Activated T-helper 17 cell treated with anti-CD3 and anti-CD28 coated beads, Interleukin-2, amount 50 U/mL, for 72 hours (primary cell): ENCODE measurements at places on chromosomes 16 and 17. TPM values are rescaled to one million over a fixed set of nuclear protein-coding genes. Genes with fewer than 3 reads are reported as not detected.

GRCh38 chr16:81945665-81946064 is 65.6 kb downstream of the SDR42E1 start:
- ATAC-seq, result no peak

- no peak for ATAC-seq
Observed at GRCh38 chr17:82732118-82732743, 3.2 kb upstream of the FN3K start.

- no peak for ATAC-seq
Observed at GRCh38 chr17:62180772-62181171, 115.7 kb upstream of the MED13 start.

GRCh38 chr16:19860166-19861041 is 24.2 kb downstream of the GPRC5B start:
- no peak for ATAC-seq

GRCh38 chr17:37478187-37478586 is 11.5 kb upstream of the DUSP14 start:
- ATAC-seq, result no peak

DNA sequence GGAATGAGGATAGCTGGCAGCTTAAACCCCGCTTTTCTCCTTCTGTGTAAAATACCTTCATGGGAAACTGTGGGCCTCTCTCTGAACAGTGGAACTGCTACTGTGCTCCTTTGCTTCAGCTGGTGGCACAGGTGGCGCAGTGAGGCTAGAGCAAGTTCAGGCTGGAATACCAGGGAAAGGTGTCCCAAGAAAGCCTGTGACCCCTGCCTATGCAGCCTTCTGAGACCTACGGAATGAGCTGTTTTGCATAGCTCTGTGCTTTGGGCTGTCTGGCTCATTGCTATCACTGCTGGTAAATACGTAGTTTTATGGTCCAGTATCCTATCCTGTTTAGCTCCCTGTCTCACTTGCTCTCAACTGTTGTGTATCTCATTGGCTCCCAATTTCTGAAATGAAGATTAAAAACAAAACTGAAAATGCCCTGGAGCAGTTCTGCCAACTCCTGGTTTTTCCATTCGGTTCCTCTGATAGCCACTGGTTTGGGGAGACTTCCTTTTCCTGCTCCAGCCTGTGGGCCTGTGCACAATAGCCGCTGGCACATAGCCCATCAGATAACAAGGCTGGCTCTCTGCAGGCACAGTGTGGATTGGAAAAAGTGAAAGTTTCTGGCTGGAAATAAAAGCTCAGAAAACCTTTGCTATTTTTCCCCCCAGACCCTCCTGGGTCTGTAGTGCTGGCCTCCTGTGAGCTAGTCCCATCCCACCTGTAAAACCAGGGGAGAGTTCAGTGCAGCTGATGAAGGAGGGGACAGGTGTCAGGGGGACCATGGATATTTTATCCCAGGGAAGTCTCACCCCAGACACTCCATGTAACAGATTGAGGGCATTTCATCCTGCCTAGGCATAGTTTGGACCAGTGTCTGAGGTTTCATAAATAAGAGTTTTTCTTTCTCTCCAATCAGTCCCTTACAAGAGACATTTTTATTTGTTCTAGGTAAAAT is 24.0 kb downstream of the LIMD2 start:
- ATAC-seq, result no peak

GRCh38 chr16:56514845-56515244 is 5.0 kb downstream of the BBS2 start:
- ATAC-seq, result no peak

DNA sequence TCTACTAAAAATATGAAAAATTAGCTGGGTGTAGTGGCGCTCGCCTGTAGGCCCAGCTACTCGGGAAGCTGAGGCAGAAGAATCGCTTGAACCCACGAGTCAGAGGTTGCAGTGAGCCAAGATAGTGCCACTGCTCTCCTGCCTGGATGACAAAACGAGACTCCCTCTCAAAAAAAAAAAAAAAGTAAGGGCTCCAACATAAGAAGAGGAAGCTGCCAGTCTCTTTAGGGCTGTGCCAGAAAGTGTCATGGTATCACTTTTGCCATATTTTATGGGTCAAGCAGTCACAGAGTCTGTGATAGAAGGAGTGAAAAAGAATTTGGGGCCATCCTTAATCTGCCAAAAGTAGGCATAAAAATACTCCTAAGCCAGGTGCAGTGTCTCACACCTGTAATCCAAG is 1.4 kb upstream of the PIPOX start:
- no peak for ATAC-seq

- no peak for ATAC-seq
Observed at GRCh38 chr16:6753553-6753952, 579.1 kb upstream of the RBFOX1 start.

DNA sequence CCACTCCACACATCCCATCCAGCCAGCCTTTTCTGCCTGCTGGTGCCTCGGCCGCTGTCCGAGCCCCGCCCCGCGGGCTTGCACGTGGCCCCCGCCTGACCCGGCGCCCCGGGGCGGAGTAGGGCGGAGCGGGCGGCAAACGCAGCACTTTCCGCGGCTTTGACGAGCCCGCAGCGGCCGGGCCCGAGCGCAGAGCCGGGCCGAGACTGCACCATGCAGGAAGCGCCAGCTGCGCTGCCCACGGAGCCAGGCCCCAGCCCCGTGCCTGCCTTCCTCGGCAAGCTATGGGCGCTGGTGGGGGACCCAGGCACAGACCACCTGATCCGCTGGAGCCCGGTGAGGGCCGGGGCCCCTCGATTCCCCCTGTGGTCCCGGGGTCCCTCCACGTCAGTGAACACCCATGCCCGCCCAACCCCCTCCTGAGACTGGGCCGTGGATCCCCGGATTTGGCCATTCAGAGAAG is at the start of gene HSF4:
Gene HSF4, plus strand, starts transcription at position 147 of the 463 bp plus-strand sequence. Its CDS starts 67 bp downstream, at position 214.
- no peak for ATAC-seq

DNA sequence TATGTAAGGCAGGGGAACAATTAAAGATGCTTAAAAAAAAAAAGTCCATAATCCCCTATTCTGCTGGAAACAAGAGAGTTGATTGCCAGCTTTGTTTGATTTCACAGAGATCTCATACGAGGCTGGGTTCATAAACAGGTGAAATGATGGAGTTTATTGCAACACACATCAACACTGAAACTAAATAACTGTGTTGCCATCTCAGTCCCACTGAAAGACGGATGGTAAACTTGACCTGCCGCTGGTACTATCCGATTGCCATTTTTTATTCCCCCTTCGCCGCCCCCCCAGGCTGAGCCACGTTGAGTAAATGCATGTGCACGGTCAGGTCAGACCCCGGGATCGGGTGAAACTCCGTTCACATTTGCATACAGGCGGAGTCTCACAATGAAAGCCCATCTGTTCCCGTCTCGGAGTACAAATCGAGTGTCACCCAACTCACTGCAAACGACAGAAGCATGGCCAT is 119.2 kb downstream of the SKAP1 start:
- ATAC-seq, result no peak

DNA sequence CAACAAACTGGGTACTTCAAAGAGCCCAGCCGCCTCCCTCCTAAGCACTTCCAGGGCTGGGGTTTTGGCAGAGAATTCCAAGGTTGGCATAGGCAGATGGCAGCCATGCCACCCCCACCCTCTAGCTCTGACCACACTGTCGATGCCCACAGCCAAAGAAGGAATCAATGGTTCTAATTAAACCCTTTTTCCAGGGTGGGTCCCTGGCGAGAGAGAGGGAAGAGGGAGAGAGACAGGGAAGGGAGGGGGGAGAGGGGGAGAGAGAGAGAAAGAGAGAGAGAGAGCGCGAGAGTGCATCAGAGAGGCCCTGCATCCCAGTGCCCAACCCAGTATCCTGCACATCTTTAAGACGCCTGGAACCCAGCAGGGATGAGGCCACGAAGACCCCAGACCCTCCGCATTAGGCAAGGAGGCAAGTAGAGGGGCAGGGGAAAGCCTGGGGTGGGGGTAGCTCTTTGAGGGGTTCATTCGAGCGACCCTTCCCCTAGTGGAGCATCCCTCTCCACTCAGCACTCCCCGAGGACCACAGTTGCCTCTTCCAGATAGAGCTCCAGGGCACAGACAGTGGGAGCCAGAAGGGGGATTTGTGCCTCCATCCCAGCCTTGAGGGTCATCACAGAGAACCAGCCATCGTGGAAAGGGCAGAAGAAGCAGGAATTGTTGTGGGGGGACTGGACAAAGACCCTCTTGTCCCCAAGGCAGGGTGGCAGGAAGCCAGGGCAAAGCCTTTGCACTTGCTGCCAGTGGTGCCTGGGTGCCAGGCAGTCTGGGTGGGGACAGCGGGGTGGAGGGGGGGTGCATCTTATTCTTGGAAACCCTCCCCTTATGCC is 2.6 kb downstream of the SRCIN1 start:
- ATAC-seq, result no peak

DNA sequence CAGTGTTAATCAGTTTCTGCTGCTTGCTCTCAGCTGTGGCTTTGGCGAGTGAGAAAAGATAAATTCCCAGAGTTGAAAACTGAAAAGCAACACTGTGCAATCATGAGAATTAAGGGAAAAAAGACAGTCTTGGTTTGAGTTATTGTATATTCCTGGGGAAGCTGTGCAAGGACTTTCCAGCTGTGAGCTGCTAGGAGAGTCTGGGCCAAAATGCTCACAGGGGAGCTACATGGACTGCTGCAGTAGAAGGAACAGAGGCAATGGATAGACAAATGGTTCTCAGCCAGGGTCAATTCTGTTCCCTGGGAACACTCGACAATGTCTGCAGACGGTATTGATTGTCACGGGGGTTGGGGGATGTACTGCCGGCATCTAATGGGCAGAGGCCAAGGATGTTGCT is 102.0 kb upstream of the ADAMTS18 start:
- no peak for ATAC-seq

DNA sequence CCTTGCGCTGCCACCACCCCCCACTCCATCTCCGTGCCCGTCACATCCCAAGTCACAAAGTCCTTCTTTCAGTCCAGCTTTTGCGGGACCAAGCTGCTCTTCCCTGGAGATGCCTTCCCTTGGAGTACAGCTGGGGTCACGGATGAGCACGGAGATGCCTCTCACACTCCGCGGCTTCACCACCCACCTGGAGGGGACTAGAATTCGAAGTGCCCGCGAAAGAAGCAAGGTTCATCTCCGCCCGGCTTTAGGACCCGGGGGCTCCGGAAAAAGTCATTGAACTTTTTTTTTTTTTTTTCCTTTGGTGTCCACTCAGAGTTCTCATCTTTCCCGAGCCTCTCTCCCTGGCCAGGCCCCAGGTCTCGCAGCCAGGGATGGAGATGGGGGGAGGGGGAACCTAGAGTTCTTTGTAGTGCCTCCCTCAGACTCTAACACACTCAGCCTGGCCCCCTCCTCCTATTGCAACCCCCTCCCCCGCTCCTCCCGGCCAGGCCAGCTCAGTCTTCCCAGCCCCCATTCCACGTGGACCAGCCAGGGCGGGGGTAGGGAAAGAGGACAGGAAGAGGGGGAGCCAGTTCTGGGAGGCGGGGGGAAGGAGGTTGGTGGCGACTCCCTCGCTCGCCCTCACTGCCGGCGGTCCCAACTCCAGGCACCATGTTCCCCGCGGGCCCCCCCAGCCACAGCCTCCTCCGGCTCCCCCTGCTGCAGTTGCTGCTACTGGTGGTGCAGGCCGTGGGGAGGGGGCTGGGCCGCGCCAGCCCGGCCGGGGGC is at the start of gene FKBP10:
Gene FKBP10, plus strand, starts transcription at position 624 of the 771 bp plus-strand sequence. Its CDS starts 31 bp downstream, at position 655.
- no peak for ATAC-seq

- ATAC-seq, result no peak
Observed at GRCh38 chr17:57662041-57662440, 83.1 kb downstream of the CCDC182 start.

Gene ITPRIPL2
- 5.8 TPM for total RNA-seq

Gene NPIPA3
- total RNA-seq, result 0.74 TPM

Gene ADAM11
- 0.74 TPM for total RNA-seq

Gene ZG16
- not detected for total RNA-seq

Gene DCAKD
- total RNA-seq, result 36.5 TPM

Gene AANAT
- not detected for total RNA-seq
